ENCODE measurements at places on chromosomes 6 and 20.
A peak's percentile ranks its signal among the peaks of the same experiment; 100 is the strongest.

DNA sequence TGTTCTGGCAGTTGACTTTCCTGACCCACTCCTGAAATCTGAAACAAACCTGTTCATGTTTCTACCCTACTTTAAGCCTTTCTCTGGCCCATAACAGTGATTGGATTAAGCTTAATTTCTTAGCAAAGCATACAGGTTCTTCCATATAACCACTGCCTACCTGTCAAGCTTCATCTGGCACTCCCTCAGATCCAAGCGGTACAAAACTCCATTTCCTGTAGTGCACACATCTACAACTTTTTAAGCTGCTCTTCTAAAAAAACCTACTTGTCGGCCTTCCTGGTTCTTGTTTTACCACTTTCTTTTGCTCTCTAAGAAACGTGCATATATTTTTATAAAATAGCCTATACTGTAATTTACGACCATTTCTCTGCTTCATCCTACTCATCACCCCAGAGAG lies 916 bp upstream of the PPP1R11 start:
- DNase-seq, result no peak

- no peak for DNase-seq
Measured at GRCh38 chr20:62406635-62407176, 379 bp downstream of the CABLES2 start.

GRCh38 chr6:85923013-85923430 lies 280.3 kb upstream of the SYNCRIP start:
- DNase-seq, result peak; percentile 41

DNA sequence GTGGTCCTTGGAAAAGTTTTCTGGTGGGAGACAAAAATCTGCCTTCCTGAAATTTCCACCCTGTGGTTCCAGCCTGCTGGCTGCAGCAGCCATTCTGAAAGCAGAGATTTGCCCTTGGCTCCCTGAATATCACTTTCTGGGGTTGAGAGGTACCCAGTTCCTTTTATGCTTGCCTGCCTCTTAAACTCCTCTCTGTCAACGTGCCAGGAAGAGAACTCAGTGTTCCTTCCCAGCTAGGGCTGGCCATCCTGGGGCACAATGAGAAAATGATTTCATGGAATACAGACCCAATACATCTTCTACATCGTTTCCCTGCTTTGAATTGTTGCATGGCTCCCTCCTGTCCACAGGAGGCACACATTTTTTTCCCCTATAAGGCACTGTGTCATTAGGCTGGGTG lies 1.6 kb upstream of the DSN1 start:
- no peak for DNase-seq

GRCh38 chr6:75084872-75085381 lies 120.9 kb downstream of the COL12A1 start:
- DNase-seq, result no peak

- DNase-seq, result no peak
Measured at GRCh38 chr6:138724015-138724414, 49.6 kb upstream of the CCDC28A start.

DNA sequence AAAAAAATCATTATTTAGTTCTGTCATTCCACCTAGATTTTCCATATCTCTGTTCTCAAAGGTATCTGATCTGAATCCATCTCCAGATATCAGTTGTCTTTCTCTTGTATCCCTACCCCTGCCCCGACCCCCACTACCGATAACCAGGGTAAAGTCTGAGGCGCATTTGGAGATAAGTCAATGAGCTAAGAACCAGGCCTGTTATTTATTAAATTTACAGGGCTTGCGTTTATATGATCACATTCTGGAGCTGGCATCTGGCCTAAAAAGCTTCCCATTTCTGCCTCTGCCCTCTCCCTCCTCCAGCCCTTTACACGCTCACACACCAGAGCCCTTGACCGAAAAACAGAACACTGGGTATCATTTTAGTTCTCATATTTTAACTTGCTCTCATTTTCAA lies 144.7 kb downstream of the ALDH8A1 start:
- DNase-seq, result no peak

- no peak for DNase-seq
Measured at GRCh38 chr6:141988327-141988726, 144.4 kb upstream of the GJE1 start.

- no peak for DNase-seq
Measured at GRCh38 chr6:140230282-140230681, 855.8 kb upstream of the CITED2 start.

DNA sequence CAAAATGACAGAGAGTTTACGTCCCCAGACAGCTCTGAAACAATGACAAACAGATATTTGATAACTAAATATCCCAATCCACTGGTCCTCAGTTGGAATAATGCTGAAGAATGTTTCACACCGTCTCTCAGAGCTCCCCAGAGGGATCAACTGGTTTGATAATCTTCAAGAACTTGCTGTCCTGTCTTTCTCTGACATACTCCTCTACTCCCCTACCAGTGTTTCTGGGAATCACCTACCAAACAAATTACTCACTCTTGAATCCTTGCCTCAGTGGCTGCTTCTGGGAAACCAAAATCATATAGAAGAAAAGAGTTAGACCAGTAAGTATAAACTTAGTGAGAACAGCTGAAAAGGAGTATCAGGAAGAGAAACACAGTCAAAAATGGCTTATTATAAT lies 469.7 kb upstream of the JAG1 start:
- DNase-seq, result no peak

DNA sequence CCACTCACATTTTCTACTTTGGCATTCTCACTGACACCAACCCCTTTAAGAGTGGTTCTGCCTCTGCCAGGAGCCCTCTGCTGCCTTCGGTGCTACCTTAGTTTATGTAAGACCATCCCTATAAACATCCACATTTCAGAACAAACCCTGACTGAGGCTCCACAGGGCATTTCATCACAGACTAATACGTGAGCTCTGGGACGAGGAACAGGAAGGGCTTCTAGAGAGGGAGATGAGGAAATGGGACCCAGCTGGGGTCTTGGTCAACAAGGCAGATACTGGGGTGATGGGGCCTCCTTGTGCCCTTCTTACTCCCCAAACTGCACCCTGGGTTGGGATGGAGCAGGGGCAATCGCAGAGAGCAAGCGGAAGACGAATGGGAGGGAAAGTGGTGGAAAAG lies 86.5 kb upstream of the FYN start:
- no peak for DNase-seq

GRCh38 chr20:37311710-37312355 lies 22.4 kb downstream of the MANBAL start:
- no peak for DNase-seq

- DNase-seq, result no peak
Measured at GRCh38 chr6:91387290-91388059, 800.6 kb upstream of the MAP3K7 start.

GRCh38 chr20:14561741-14562221 lies 224.4 kb upstream of the FLRT3 start:
- DNase-seq, result no peak

GRCh38 chr6:122663981-122664380 lies 53.8 kb downstream of the PKIB start:
- DNase-seq, result no peak

DNA sequence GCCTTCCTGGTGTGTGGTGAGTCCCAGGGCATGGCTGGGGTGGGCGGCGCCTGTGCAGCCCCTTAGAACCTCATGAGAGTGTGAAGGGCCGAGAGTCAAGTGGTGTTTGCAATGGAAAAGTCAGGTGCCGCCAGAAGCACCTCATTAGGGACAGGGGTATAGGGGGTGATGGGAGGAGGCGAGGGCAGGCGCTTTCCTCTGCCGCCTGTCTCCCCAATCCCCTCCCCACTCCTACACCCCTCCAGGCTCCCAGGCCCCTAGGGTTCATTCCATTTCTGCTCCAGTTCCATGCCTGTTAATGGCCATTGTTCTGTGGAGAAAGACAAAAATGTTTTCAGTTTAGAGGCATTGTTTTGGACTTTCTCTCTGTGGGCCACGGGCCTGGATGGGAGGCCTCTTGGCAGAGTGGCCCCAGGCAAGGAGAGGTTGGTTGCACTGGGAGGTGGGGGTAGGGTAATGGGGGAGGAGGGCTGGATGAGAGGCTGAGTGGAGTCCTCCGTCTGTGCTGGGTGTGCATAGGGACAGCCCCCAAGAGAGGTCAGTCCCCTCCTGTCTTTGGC lies 21.4 kb upstream of the SCUBE3 start:
- no peak for DNase-seq

Measured in NCI-H2029 (cell line).